ENCODE measurements at places on chromosomes 7 and 10.

- no peak overlapping the region for H3K27ac ChIP-seq
- peaks cover 16% of the 10 kb centered on the region for H3K4me1 ChIP-seq
- no peaks in the 10 kb centered on the region for H3K36me3 ChIP-seq
- no peaks in the 10 kb centered on the region for H3K27me3 ChIP-seq
- DNase-seq = no peak
Measured at GRCh38 chr7:42227936-42228591, 8.9 kb downstream of the GLI3 start.

- no peaks in the 10 kb centered on the region for H3K4me1 ChIP-seq
- no peak overlapping the region for H3K27ac ChIP-seq
Measured at GRCh38 chr10:131841661-131842139, 59.1 kb upstream of the PPP2R2D start.

DNA sequence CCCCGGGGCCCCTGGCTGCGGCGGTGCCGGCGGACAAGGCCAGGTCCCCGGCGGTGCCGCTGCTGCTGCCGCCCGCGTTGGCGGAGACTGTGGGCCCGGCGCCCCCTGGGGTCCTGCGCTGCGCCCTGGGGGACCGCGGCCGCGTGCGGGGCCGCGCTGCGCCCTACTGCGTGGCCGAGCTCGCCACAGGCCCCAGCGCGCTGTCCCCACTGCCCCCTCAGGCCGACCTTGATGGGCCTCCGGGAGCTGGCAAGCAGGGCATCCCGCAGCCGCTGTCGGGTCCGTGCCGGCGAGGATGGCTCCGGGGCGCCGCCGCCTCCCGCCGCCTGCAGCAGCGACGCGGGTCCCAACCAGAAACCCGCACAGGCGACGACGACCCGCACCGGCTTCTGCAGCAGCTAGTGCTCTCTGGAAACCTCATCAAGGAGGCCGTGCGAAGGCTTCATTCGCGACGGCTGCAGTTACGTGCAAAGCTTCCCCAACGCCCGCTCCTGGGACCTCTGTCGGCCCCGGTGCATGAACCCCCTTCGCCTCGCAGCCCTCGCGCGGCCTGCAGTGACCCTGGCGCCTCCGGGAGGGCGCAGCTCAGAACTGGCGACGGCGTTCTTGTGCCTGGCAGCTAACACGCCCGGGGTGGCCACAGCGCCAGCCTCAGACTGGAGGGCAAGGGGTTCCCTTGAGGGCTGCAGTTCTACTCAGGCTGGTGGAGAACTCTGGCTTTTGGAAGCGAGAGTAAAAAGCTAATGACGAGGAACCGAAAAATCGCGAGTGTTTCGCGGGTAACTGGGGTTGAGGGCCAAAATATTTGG is 804 bp downstream of the FRAT1 start:
- no peak overlapping the region for H3K27ac ChIP-seq
- H3K27me3 ChIP-seq = no peaks in the 10 kb centered on the region
- DNase-seq = peak; percentile 30
- H3K4me3 ChIP-seq = peak overlapping the region; percentile 80

DNA sequence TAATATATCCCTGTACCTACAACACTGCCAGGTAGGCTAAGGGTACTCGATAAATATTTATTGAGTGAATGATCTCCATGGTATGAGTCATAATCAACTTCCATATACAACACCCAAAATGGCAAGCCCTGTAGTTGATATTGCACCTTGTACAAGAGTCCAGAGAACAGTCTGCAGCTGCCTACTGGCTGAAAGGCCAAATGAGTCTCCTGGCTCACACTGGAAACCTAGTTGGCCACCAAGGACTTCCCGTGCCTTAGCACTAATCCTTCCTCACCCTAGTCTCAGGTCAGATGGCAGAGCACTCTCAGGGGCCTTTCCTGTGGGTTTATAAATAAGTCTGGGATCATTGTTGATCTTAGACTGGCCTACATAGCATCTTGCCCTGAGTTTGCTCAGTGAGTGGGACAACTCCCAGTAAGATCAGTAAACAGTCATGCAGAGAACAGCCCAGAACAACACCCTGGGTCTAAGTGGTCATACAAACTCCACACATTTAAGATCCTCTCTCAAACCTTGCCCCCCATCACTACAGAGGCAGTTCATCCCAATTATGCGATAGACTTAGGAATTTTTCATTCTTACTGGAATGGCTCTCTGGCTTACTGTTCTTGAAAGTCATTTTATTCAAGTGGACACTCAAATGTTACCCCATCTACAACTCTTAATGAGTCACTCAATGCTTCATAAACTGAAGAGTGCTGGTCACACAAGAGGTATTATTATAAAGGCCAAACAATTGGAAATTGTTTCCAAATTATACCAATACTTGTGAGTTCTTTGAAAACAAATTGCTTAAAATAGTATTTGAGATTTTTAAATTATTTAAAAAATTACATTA is 14.7 kb upstream of the SLC16A9 start:
- no peaks in the 10 kb centered on the region for H3K36me3 ChIP-seq
- peak overlapping the region; percentile 59 for H3K27ac ChIP-seq
- DNase-seq = peak; percentile 83
- H3K4me3 ChIP-seq = 0 out of 2 replicates have a peak overlapping the region, but pooled peaks have one; percentile 2
- H3K27me3 ChIP-seq = no peaks in the 10 kb centered on the region
- H3K4me1 ChIP-seq = peaks cover 18% of the 10 kb centered on the region

DNA sequence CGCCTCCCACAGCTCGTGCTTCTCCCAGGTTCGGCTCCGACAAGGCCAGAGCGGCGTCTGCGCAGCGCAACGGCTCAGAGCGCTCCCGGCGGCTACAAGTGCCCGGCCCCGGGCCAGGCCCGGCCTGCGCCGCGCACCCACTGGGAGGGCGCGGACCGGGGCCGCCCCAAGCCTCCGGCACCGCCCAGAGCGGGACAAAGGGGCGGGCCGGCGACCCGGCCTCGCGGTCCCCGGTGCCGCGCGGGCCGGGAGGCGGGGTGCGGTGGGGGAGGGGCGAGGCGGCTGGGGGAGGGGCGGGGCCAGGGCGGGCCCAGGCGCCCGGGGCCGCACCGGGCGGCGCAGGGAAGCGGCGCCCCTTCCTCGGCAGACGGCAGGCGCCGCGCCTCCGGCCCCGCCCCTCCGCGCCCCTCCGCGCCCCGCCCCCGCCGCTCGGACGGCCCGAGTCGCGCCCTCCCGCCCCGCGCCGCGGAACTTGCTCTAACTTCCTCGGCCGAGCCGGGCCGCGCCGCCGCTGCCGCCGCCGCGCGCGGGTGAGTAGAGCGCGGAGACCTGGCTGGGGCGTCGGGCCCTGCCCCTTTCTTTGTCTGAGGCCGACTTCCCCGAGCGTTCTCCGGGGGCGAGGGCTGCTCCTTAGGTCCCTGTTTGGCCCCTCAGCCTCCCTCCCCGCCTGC is at the start of gene TSPAN14:
TSS of gene TSPAN14 (plus strand) at position 469 of the 671 bp plus-strand sequence. CDS start 34,924 bp downstream, outside the sequence.
- no peak within 1 kb of the TSS for H3K27ac ChIP-seq
- H3K4me1 ChIP-seq = no peaks in the 10 kb centered on the region
- H3K4me3 ChIP-seq = no peak within 1 kb of the TSS

GRCh38 chr10:42952931-42953683 is 123.8 kb upstream of the RET start:
- H3K4me3 ChIP-seq = no peak overlapping the region
- DNase-seq = no peak
- peaks cover 13% of the 10 kb centered on the region for H3K4me1 ChIP-seq
- H3K27ac ChIP-seq = no peak overlapping the region
- H3K36me3 ChIP-seq = no peaks in the 10 kb centered on the region
- H3K27me3 ChIP-seq = peaks cover 26% of the 10 kb centered on the region

Data from PC-3 (cell line).